ACHN (cell line): ENCODE measurements at places on chromosomes 13 and 19.
A peak's percentile ranks its signal among the peaks of the same experiment; 100 is the strongest.

- DNase-seq = no peak
Observed at GRCh38 chr19:48283908-48284307, 14.0 kb downstream of the ZNF114 start.

- DNase-seq = no peak
Observed at GRCh38 chr19:55247621-55248099, 11.2 kb downstream of the PPP6R1 start.

DNA sequence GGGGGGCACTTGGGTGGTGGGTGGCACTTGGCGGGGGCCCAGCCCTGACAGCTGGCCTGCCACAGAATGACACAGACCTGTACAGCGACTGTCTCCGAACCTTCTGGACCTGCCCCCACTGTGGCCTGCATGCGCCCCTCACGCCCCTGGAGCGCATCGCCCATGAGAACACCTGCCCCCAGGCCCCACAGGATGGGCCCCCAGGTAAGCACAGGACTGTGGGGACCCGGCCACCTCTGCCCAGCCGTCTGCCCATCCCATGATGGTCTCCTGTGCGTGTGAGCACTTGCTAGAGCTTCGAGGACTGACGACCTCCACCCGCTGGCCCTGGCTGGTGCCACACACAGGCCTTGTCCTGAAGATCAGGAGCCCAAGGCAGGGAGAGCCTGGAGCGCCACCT is 32.0 kb downstream of the DHX34 start:
- no peak for DNase-seq

DNA sequence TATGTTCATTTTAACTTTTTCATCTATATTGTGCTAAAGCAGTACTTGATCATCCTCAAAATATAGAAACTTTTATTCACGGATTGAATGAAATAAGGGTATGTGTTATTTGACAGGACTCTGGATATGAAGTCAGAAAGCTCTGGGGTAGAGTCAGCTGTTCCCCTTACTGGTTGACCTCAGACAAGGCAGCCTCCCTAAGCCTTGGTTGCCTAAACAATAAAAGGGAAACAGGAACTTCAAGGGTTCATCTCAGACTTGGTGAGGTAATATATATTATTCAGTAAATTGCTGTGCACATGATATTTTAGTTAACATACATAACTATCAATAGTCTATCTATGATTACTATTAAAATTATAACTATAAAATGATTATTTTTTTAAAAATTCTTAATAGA is 13.6 kb downstream of the POLR1D start:
- no peak for DNase-seq

DNA sequence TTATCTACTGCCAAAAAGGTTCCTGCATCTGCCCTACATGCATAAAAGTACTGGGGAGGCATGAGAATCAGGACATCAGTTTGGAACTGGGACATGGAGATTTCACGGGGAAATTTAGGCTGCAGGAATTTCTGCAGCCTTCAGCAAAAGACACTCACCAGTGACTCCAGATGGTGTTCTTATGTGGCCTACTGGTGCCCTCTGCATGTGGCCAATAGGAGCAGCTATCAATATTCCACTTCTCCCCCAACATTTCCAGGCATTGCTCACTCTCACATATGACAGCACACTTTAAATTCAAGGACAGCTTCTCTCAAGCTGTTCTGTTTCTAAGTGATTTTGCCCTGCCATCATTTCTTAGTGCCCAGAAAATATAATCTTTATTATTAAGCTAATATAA is 570.5 kb upstream of the ARGLU1 start:
- DNase-seq = no peak

DNA sequence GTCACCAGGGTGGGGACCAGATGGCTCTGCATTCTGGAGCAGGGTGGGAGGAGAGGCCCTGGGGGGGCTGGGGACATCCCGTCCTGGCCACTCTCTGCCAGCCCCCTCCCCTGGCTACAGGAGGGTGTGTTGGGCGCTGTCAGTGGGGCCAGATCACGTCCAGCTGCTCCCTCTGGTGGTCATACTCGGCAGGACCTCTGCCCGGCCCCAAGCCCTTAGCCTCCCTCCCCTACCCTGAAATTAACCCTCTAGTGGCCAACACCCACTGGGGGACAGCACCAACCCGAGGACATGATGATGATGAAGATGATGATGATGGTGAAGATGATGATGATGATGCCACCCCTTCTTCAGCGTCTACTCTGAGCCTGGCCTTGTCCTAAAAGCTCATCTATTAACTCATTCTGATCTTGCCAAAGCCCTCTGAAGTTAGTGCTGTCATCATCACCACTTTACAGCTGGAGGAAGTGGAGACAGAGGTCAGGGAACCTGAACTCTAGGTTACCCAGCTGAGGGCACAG is 590 bp upstream of the LGI4 start:
- DNase-seq = peak; percentile 56

- DNase-seq = no peak
Observed at GRCh38 chr13:31775148-31775547, 35.8 kb downstream of the RXFP2 start.

- no peak for DNase-seq
Observed at GRCh38 chr19:52170863-52171320, 529 bp downstream of the ZNF836 start.

DNA sequence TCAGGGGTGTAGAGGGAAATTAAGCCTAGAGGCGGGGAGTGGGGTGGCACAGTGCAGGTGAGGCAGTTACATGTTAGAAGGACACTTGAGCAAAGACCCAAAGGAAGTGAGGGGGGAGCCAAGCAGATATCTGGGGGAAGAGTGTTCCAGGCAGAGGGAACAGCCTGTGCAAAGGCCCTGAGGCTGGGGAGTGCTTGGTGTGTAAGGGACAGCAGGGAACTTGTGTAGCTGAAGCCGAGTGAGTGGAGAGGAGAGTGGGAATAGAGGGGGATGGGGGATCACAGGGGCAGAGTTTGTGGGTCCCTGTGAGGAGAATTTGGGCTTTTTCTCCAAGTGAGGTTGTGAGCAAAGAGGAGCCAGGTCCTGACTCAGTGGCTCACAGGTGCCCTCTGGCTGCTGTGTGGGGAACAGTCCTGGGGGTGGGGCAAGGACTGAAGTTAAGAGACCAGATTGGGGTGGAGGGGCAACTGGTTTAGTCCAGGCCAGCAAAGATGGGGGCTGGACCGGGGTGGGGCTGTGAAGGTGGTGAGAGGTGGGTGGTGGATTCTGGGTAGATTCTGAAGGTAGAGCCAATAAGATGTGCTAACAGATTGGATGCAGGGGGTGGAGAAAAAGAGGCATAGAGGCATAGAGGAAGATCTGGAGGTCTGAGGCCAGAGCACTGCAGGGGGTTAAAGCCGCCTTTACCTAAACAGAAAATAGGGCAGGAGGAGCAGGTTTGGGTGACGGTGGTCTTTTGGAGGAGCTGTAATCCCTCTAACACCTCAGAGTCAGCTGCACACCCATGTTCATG is 75.3 kb downstream of the CACNA1A start:
- DNase-seq = peak; percentile 51

DNA sequence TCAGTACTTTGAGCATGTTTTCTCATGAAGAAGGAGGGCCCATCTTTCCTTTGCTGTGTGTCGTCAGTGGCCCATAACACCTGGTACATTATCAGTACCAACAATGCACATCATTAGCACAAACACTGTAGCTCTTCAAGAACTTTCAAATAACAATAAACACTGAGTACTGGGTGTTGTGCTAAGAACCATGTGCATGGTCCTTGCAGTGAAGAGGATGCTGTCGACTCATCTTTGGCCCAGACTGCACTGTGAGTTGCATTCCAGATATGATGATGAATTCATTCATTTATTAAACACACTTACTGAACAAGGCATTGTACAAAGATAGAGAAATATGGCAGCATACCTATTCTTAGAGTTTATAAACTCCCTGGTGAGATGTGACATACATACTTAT is 55.8 kb downstream of the FLT3 start:
- DNase-seq = no peak

- DNase-seq = no peak
Observed at GRCh38 chr19:19578252-19578651, 40.2 kb downstream of the CILP2 start.

DNA sequence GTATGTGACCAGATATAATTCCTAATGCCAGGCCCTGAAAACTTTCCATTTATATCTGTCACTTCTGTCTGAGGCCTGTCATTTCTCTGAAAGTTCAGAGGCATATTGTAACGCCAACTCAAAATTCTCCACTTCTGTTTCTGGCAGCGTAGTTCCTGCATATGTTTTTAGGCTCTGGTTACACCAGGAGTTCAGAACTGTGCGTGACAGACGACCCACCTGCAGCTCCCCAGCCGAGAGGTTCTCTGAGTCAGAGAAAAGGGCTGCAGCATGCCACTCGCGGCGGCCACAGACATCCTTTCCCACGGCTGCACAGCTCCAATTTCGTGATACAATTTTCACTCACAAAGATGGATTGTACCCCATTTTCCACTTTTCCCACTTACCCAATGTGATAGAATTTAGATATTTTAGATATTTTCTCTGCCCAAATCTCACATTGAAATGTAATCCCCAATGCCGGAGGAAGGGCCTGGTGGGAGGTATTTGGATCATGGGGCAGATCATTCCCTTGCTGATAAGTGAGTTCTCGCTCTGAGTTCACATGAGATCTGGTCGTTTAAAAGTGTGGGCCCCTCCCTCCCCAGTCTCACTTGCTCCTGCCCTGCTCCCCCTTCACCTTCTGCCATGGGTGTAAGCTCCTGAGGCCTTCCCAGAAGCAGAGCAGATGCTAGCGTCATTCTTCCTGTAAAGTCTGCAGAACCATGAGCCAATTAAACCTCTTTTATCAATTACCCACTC is 308.1 kb downstream of the LIG4 start:
- DNase-seq = no peak

DNA sequence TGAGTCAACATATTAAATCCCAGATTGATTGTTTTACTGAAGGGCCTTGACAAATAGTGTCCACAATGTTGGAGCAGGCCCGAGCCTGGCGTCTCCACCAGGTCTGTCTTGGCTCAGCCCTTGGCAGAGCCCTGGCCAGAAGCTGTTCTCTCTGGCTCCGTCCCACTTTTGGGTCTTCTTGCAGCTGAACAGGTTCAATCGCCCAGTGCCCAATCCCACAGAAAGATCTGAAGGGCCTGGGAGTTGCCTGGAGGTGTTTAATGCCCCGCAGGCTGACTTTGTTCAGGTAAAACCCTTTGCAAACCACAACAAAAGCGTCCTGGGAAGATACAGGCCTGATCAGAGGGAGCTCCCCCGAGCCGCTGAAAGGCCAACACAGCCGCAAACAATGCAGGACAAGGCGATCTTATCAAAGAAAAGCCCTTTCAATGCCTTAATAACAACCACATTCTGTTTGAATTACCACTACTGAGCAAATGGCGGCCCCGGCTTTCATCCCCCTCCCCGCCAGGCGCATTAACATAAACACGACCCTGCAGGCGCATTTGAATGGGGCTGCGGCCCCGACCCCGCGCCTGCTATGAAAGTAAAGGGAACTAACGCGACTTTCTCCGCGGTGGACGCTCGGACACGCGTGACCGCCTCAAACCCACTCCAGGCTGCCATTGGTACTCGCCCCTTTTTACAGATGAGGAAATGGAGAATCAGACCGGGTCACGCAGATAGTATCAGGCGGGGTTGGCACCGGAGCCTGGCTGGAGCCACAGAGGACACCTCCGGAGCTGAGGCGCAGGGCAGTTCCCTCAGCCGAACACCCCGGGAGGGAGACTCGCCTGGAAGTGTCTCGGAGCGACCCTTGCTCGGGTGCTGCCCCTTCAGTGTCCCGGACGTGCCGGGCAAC is 3.1 kb downstream of the CDX2 start:
- no peak for DNase-seq

- DNase-seq = no peak
Observed at GRCh38 chr19:31255174-31255799, 93.9 kb downstream of the TSHZ3 start.

DNA sequence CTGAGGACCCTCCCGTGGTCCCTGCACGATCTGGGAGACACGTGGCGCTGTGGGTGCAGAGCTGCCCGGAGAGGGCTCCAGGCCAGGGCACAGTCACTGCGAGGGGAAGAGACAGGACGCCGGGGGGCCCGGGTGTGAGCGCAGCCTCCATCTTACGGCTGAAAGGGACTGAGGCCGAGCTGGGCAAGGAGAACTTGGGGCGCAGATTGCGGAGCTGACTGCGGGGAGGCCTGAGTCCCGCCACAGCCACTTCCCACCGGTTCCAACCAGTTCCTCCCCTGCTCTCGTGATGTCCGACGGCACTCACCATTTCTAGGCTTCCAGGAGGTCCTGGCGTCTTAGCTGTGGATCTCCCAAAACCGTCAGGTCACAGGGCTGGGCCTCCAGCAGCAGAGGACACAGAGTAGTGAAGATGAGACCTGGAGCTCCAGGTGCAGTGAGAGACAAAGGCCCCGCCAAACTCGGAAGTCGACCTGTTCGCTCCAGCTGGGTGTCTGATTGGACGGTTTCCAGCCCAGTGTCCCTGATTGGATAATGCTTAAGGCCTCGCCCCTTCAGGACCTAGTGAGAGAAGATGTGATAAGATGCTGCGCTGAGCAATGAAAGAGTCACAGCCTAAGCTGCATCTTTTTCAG is 4.8 kb upstream of the ZNF253 start:
- no peak for DNase-seq

- peak; percentile 51 for DNase-seq
Observed at GRCh38 chr13:98454389-98454881, 122.5 kb downstream of the STK24 start.

- DNase-seq = no peak
Observed at GRCh38 chr13:23902975-23903905, 5.9 kb upstream of the C1QTNF9B start.

DNA sequence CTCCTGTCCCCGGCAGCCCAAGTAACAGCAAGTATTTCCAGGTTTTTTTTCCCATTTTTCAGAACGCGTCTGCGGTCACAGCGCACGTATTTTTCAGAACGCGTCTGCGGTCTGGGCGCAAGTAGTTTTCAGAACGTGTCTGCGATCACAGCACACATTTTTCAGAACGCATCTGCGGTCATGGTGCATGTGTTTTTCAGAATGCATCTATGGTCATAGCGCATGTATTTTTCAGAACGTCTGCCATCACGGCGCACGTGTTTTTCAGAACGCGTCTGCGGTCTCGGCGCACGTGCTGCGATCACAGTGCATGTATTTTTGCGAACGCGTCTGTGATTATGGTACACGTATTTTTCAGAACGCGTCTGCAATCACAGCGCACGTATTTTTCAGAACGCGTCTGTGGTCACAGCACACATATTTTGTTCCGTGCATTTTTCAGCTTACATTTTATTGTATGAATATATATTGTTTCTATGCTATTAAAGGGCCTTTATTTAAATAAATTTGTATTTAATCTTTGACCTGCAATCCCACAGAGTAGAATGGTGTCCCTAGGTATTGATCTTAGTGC is 19.7 kb downstream of the ATP4B start:
- no peak for DNase-seq

GRCh38 chr19:23263870-23264590 is 13.8 kb upstream of the ZNF724 start:
- no peak for DNase-seq

- no peak for DNase-seq
Observed at GRCh38 chr13:65595916-65596315, 1634.2 kb downstream of the PCDH9 start.

- DNase-seq = no peak
Observed at GRCh38 chr13:113207460-113207859, 1.0 kb downstream of the PCID2 start.

- DNase-seq = no peak
Observed at GRCh38 chr13:36979361-36980050, 19.6 kb downstream of the ALG5 start.
